IPS DF 19.7 (cell line): ENCODE measurements at places on chromosomes 3 and 15.

- no peak for DNase-seq
These were observed 188.2 kb downstream of the ITPR1 start for GRCh38 chr3:4681301-4681700.

DNA sequence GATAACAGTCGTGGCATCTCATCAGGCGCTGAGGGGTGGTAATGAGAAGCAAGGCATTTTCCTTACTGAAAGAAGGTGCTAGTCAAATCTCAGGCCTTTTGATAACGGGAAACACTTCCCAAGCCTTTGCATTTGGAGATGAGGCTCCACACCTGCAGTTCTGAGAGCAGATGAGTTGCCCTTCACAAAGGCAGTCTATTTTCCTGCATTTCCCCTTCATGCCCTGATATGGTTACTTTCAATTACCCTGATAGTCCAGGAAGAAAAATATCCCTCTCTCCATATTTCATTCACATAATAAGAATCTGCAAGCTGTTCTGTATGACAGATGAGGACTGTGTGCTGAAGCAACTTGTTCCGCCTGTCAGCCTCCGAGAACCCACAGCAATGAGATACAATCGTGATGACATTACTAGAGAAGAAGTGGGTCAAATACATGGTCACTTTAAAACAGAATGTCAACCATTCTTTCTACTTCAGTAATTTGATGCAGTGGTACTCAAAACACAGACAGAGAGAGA lies 25.0 kb downstream of the FHIT start:
- DNase-seq: no peak

- no peak for DNase-seq
These were observed 94.3 kb upstream of the GADL1 start for GRCh38 chr3:30988769-30989168.

DNA sequence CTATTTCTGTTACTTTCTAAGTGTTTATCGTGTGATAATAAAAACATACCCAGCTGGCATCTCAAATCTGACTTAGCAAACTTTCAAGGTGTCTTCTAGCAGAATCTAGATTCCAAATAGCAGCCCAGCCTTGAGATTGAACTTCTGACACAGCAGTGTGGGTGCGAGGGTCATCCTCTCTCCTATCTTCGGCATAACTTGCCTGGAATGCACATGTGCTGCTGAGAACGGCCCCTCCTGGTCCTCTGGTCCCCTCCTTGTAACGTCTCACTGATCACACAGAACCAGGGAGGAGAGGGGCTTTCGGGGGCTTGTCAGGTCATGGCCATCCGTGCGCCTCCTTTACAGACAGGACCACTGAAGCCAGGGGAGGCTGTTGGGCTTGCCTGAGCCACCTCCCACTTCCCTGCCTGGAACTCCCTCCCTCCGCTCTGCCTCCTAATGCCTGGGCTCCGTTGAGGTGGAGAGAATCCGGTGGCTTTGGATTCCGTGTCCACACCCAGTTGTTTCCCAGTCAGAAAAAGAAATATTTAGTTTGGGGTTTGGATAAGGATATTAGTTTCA lies 344.4 kb upstream of the C2CD4B start:
- DNase-seq: no peak

GRCh38 chr15:93358166-93359059 lies 269.4 kb upstream of the RGMA start:
- no peak for DNase-seq

GRCh38 chr3:187735837-187736236 lies 9.4 kb downstream of the BCL6 start:
- no peak for DNase-seq

GRCh38 chr3:174815750-174816149 lies 43.4 kb upstream of the NAALADL2 start:
- no peak for DNase-seq

DNA sequence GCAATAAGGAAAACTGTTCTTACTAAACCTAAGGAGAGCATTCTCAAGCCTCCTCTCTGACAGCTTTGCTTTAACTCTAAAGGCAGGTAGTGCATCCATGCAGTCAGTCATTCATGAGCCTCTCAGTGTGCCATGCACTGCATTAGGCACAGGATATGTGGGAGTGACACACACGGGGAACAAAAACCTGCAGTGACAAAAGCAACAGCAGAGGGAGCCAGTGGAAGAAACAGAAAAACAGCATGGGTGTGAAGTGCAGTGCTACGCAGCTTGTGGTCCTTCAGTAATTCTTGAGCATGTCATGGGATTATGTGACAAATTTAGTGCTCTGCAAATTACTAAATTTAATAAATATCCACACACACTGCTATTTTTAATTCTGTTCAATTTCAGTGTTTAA lies 230.7 kb downstream of the BBX start:
- DNase-seq: no peak

- DNase-seq: no peak
These were observed 22.5 kb downstream of the CCR4 start for GRCh38 chr3:32973982-32974381.

GRCh38 chr15:49831206-49831965 lies 210.5 kb downstream of the DTWD1 start:
- no peak for DNase-seq

GRCh38 chr3:121803771-121804320 lies 31.0 kb downstream of the IQCB1 start:
- DNase-seq: no peak

GRCh38 chr15:90211440-90212143 lies 10.5 kb downstream of the SEMA4B start:
- DNase-seq: no peak

GRCh38 chr3:60584250-60584649 lies 667.0 kb downstream of the FHIT start:
- no peak for DNase-seq

- DNase-seq: no peak
These were observed 109.5 kb downstream of the STAG1 start for GRCh38 chr3:136642711-136643110.

- no peak for DNase-seq
These were observed 23.0 kb upstream of the FURIN start for GRCh38 chr15:90845201-90845949.

GRCh38 chr3:171125010-171125409 lies 98.5 kb upstream of the SLC2A2 start:
- DNase-seq: no peak

DNA sequence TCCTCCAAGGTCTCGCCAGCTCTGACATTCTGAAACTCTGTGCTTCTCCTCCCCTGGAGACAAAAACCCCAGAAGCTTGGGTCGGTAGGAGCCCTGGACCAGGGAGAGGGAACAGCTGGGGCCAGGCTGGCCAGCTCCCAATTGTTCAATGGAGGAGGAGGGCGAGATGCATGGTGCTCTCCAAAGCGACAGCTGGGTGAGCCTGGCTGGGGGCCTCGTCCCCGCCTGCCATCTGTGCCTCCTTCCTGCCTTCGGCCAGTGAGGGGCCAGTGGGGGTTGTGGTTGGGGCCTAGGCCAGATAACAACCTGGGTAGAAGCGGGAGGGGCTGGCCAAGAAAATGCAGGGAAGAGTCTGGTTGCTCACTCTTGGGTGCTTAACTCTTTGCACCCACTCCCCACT lies 79.4 kb downstream of the CORO2B start:
- DNase-seq: no peak

GRCh38 chr3:153783106-153783505 lies 338.1 kb upstream of the ARHGEF26 start:
- no peak for DNase-seq

- DNase-seq: no peak
These were observed 66.8 kb downstream of the FLNB start for GRCh38 chr3:58074997-58075396.

DNA sequence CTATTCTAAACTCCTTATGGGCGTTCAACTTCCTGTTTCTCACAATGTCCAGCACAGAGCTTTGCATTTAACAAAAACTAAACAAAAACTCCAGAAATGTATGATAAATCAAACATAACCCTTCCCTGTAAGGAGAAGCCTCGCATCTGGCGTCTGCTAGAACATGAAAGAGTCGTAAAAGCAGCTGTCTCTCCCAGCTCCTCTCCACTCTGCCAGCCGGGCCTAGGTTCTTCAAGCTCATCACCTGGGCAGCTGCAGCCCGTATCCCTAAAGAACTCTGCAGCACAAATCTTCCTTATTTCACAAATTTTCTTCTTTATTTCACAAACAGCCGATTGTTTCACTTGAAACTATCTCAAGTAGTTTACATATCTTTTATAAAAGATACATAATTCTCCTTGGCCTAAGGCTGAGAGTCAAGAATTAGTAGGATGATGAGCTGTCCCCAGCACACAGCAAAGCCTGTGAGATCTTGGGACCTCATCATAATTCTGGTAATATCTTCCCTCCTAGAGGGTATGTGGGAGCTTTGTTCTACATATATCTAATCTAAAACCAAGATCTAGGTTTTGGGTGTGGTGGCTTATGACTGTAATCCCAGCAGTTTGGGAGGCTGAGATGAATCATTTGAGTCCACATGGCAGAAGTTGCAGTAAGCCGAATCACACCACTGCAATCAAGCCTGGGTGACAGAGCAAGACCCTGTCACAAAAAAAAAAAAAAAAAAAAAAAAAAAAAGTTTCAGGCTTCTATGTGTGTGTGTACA lies 35.3 kb downstream of the ANXA2 start:
- no peak for DNase-seq

DNA sequence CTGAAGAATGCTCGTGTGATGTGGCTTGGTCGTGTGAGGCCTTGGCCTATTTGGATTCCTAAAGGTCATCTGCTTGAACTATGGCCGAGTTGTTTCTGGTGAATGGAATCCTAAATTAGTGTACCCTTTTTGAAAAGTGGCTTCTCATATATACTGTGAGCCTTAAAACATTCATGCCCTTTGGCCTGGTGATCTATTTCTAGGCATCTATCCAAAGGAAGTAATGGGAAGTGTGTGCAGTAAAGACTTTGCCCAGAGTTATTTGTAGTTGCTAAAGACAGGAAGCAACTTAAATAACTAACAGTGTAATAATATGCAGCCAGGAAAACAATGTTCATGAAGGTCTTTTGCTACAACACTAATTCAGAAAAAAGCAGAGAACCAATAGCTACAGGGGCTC lies 3.0 kb downstream of the DGKG start:
- DNase-seq: no peak

DNA sequence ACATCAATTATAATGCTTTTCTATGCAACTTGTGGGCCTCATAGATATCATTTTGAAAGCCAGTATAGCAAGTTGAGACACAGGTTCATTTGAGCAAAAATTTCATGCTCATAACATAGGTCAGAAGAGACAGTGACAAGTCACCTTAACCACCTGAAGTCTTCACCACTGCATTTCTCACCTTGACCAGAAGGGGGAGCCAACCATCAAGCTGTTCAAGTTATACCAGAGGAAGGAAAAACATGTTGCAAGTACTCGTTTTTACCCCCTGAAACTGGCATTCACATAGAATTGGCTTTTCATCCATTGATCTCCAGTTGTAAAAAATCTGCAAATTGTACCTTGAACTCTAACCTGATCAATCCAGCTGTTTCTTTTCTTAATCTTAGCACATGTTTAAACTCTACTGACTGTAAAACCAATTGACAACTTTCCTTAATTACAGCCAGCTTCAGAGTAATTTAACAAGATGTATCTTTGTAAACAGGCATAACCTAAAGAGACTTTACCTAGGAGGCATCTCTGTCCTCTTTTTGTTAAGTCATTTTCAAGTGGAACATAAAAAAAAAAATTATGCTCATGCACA lies 1.4 kb downstream of the LMOD3 start:
- DNase-seq: peak; percentile 35

DNA sequence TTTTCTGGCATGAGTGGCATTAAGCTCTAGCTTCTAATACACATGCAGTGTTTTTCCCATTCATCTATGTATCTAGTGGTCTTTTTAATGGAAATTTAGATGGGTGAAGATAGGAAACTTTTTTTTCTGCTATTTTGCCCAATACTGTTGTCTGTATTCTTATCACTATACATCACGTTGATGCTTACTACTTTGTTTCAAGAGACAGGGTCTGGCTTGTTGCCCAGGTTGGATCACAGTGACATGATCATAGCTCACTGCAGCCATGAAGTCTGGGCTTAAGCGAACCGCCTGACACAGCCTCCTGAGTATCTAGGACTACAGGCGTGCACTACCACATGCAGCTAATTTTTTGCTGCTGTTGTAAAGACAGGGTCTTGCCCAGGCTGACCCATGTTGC lies 84.6 kb downstream of the PEAK1 start:
- DNase-seq: no peak

DNA sequence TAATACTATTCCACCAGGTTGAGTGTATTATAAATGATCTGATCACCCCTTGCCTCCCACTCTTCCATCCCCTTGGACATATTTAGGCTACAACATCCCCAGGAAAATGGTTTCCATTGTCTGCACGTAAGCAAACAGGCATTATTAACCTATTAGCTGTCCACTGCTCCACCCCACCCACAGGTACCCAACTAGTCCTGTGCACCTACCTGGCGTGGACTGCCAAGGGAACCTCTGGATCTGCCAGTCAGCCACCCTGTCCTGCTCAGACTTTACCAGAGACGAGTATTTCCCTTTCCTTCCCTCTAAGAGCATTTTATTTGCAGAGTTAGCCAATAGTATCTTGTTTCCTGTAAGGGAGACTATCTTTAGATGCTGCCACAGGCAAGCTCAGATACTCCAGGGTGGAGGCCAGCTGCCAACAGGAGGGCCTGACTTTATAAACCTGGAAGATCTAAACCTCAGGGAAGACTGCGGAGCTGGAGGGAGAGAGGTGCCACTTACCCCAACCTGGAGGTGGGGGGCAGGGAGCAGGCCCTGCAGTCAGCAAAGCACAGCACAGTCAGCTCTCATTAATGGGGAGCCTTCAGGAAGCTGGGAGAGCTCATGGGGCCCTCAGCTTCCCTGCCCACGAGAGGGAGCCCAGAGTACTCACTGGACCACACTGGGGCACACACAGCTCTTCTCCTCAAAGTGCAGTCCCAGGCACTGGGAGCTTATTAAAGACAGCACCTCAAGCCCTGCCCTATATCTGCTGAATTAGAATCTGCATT lies at the start of gene CX3CR1:
Gene CX3CR1, minus strand, starts transcription at position 292 of the 773 bp plus-strand sequence. CDS start 13,527 bp downstream, outside the sequence.
- DNase-seq: no peak

- DNase-seq: no peak
These were observed 19.2 kb downstream of the KBTBD13 start for GRCh38 chr15:65095747-65096104.

DNA sequence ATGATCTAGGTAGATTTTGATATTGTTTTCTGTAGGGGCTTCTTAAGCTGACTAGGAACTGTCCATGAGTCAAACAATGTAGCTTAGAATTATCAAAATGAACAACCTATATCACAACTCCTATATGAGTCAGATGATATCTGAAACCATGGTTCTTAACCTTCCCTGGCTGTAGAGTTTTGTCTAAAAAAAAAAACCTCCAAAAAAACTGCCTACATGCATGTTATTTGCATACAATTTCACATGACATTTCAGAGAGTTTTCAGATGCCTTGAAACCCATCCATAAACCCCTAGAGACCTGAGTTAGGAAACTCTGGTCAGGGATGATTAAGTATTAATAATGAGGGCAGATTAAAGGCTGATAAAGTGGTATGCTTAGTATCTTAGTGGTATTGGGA lies 157.0 kb downstream of the CHST2 start:
- DNase-seq: no peak
